ENCODE measurements at places on chromosomes 5 and 9.
A peak's percentile ranks its signal among the peaks of the same experiment; 100 is the strongest.

GRCh38 chr5:115961381-115962238 lies 665 bp upstream of the LVRN start:
- ATAC-seq = no peak

DNA sequence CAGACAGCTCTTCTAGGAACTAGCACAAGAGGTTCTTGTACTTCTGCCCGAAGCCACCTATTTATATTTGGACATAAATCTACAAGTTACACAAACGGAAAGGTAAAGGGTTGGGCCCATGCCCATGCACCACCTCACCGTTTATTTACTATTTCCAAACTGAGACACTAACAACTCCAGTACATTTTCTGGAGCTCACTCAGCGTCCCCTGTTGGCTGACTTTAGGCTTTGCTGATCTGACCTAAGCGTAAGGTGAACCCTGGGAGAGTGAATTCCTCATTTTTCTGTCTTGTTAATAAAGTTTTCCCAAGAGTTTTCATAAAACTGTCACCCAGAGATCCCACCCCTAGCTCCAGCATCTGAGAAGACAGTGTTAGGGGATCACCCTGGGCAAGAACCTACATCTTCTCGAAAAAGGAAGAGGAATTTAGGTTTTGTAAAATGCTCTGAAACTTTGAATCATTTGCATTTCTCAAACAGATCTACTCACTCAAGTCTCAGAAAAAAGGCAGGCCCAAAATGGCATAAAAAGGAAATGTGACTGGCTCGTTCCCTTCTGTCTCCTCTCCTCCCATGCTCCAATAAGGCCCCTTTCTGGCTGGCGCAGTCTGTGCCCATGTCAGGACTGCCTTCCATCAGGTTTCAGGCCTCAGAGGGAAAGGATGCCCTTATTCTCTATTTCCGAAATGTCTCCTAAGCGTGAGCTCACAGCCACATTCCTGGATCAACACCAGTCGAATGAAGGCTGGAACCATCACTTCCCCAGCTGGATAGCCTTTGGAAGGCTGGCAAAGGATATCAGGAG lies 201.3 kb downstream of the FANCC start:
- ATAC-seq = no peak

DNA sequence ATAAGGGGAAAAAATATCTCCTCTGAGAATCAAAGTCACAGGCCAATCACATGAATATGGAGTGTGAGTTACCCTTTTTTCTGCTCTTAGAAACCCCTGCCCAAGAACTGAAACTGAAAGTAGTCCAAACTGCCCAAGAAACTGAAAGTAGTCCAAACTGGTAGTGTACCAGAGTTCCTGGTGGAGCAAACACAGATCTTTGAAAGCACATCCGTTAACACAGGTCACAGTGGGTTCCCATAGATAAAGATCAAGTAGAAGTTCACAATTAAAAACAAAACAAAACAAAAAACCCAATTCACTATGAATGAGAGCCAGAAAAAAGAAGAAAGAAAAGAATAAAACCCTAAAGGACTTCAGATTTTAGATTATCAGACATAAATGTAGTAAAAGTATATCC lies 332.4 kb upstream of the EFNA5 start:
- ATAC-seq = peak; percentile 66

GRCh38 chr5:60488466-60489130 lies 211.4 kb downstream of the DEPDC1B start:
- ATAC-seq = no peak

- no peak for ATAC-seq
Measured at GRCh38 chr5:147509041-147509709, 693 bp downstream of the DPYSL3 start.

DNA sequence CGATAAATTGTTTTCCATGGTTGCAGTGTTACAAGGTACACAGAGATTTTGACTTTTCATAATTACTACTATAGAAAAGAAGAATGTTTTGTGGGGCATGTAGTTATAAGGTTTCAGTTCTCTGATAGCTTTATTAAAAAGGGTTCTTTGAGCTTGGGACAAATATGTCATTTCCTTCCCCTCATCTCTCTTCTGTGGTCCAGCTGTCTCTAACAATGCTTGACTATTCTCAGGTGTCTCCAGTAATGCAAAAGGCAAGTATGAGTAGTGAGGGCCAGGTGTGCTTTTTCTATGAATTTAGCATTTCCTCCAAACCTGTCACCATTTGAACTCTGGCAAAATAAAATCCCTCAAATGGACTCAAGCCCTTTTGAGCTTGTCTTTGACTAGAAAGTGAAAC lies 84.3 kb downstream of the SLF1 start:
- no peak for ATAC-seq

Measured in activated CD4-positive, CD25-positive, alpha-beta regulatory T cell treated with anti-CD3 and anti-CD28 coated beads, Interleukin-2, amount 50 U/mL, for 24 hours (primary cell).